CMK (cell line): ENCODE measurements at places on chromosomes 6 and 20.
A peak's percentile ranks its signal among the peaks of the same experiment; 100 is the strongest.

- DNase-seq = no peak
These were observed 62.4 kb upstream of the MRPS10 start for GRCh38 chr6:42279966-42280629.

DNA sequence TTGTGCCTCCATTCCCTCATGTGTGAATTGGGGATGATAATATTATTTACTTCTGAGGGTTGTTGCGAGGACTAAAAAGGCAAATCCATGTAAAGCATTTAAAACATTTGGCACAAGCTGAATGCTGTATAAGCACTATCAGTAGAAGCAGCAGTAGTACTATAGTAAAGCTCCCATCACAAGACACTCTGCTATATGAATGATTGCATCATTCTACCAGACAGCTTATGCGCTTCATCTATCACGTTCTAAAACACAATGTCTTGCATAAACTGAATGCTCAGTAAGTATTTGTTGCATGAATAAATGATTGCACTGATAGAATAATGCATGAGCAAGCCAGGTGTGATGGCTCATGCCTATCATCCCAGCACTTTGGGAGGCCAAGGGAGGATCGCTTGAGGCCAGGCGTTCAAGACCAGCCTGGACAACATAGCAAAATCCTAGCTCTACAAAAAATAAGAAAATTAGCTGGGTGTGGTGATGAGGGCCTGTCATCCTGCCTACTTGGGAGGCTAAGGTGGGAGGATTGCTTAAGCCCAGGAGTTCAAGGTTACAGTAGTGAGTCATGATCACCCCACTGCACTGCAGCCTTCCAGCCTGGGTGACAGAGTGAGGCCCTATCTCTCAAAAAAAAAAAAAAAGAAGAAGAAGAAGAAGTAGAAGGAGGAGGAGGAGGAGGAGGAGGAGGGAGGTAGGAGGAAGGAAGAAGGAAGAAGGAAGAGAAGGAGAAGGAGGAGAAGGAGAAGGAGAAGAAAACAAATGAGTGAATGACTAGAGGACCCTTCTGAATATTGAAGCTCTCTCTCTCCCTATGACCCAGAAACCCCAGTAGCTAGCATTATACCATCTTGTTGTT, 50.0 kb upstream of the FOXO3 start:
- DNase-seq = no peak

DNA sequence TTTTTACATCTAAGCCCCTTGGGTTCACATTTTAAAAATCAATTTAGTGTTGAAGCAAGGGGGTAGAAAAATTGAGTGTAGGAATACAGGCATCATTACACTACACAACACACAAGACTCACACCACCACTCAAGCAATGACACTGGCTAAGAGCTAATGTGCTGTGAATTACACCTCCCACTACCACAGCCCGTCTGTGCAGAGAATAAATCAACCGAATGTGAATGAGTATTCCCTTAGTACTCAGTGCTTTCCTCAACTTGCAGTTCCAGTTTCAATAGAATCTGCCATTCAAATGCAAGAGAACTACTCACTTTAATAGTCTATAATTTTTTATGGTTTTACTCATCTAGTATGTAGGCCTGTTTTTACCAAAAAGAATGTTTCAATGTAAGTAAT, 114.4 kb downstream of the PDSS2 start:
- DNase-seq = no peak

DNA sequence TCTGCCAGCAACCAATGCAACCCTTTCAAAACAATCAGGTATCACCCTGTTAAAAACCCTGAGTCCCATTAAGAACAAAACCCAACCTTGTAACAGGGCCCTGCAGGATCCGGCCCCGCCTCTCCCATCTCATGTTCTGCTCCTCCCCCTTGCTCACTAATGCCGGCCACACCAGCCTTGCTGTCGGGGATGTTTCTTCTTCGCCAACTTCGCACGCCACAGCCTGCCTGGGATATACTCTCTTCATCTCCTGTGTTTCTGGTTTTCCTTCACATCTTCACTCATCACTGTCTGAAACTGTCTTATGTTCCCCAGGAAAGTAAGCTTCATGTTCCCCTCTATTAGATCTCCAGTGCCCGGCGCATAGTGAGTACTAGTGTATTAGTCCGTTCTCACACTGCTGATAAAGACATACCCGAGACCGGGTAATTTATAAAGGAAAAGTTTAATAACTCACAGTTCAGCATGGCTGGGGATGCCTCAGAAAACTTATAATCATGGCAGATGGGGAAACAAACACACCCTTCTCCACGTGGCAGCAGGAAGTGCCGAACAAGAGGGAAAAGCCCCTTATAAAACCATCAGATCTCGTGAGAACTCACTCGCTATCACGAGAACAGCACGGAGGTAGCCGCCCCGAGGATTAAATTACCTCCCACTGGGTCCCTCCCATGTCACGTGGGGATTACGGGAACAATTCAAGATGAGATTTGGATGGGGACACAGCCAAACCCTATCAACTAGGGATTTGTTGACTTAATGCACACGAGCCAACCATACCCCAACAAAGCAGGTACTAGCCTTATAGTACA, 5.1 kb downstream of the TP53RK start:
- DNase-seq = peak; percentile 66

DNA sequence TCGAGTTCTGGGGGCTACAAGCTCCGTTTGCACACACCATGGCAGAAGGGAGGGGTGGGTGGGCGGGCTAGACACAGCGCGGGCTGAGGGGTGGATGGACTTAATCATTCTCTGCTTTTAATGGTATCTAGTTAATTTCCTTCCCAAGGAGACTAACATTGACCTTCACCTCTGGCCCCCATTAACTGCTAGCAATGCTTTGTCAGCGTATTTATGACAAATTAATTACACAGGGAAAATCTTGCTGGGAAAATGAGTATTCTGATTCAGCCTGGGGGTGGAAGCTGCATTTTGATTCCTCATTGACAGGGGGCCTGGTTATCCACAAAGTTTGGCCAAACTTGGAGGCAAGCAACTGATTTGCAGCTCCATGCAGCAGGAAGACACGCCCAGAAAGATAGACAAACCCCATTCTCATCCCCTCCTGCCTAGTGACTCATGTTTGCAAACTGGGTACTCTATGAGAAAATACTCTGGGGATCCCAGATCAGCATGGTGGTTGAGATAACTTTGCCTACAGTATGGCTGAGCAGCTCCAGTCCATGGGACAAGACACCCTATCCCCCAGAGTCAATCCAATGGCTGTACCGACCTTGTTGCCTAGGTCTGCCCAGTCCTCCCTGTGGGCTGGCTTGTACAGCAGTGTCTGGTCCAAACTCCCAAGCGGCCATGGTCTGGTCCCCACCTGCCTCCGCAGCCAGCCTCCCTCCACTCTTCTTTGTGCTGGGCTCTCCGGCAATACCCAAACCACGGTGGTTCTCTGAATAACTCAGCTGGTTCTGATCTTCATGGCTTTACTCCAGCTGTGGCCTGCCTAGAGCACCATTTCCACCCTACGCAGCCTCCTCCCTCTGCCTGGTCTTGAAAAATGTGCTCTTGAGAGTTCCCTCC, 19.7 kb downstream of the ZBP1 start:
- no peak for DNase-seq

DNA sequence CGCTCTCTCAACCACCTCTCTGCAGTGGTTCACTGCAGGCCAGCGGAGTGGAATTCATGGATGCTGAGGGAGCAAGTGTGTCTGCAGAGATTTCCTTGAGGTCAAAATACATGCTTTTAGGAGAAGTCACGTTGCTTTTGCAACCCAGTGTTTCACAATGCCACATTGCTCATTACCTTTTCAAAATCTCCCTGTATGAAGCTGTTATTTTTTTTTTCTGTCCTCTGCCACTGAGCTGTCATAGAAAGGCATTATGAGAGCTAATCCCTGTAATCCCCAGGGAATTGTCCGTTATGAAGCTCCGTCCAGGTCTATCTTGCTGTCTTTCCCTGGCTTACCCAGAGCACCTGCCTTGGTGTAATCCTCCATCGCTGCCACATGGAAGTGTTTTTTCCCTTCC, 60.5 kb upstream of the SLC22A23 start:
- no peak for DNase-seq

GRCh38 chr20:19486446-19486845, 271.6 kb upstream of the RIN2 start:
- DNase-seq = no peak

- no peak for DNase-seq
These were observed 5.5 kb upstream of the SALL4 start for GRCh38 chr20:51807720-51808250.

DNA sequence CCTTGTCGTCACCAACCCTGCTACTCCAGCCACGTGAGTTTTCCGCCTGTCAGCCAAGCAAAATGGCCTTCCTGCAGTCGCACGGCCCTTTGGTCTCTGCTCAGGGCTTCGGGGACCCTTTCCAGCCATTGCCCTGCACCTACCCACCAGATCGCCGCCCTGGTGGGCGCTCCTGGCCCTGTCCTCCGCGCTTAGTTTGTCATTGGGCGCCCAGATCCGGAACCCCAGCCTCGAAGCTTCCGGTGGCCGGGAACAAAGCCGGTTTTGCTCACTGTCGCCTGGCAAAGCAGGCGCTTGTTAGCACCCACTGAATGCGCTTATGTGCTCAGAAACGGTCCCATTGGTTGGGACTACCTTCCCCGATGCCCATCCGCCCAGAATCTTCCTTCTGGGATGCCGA, 536 bp downstream of the ZFP57 start:
- DNase-seq = no peak

GRCh38 chr20:13331536-13331935, 110.5 kb downstream of the ISM1 start:
- no peak for DNase-seq

- DNase-seq = no peak
These were observed 229.8 kb downstream of the SOX4 start for GRCh38 chr6:21823371-21823770.

DNA sequence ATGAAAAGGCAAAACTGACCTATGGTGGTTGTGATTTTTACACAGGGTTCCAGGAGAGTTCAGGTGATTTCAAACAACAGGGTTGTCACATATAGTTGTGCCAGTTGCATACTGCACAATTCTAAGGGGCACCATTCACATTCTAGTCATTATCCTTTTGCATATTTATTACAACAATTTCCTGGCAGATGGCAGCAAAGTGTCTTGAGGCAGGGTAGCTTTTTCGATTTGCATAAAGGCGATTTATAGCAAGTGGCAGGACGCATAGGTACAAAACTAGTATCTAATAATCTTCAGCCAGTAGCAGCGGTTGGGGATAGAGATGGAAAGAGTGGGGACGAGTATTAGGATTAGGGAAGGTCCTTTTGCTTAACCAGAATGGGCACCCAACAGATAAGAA, 46.5 kb upstream of the TRAF3IP2 start:
- no peak for DNase-seq

DNA sequence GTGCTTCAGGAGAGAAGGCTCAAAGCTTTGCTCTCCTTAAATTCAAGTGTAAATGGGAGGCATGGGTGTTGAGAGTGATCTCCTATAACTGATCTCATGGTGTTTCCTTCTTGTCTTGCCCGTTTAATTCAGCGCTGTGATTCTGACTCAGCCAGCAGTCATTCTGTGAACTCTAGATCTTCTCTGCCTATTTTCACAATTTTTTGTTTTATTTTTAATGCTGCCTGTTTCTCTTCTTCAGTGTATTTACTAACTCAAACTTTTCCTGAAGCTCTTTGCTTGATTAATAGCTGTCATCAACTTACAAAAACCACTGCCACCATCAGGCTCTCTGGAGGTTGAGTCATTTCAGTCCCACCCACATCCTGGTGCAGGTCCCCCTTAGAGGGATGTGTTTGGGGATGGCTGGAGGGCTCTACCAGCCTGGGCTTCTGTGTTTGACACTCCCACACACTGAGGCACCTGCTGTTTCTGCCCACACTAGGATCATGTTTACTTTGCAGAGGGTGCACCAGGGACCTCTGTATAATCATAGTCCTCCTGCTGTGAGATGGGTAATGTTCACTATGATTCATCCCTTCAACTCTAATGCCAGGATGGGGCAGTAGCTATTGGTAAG, 94.0 kb downstream of the SHLD1 start:
- DNase-seq = no peak

GRCh38 chr6:169647637-169648036, 54.2 kb downstream of the WDR27 start:
- no peak for DNase-seq

- no peak for DNase-seq
These were observed 91.2 kb upstream of the TINAG start for GRCh38 chr6:54217018-54217417.

- DNase-seq = no peak
These were observed 33.1 kb downstream of the TFAP2A start for GRCh38 chr6:10381830-10382208.

GRCh38 chr6:15293674-15294073, 47.8 kb downstream of the JARID2 start:
- no peak for DNase-seq

GRCh38 chr6:67133973-67134372, 1426.9 kb upstream of the EYS start:
- no peak for DNase-seq

GRCh38 chr6:126175251-126175650, 164.7 kb upstream of the CENPW start:
- DNase-seq = no peak

GRCh38 chr6:41256383-41256782, 28.2 kb downstream of the TREML4 start:
- DNase-seq = no peak

DNA sequence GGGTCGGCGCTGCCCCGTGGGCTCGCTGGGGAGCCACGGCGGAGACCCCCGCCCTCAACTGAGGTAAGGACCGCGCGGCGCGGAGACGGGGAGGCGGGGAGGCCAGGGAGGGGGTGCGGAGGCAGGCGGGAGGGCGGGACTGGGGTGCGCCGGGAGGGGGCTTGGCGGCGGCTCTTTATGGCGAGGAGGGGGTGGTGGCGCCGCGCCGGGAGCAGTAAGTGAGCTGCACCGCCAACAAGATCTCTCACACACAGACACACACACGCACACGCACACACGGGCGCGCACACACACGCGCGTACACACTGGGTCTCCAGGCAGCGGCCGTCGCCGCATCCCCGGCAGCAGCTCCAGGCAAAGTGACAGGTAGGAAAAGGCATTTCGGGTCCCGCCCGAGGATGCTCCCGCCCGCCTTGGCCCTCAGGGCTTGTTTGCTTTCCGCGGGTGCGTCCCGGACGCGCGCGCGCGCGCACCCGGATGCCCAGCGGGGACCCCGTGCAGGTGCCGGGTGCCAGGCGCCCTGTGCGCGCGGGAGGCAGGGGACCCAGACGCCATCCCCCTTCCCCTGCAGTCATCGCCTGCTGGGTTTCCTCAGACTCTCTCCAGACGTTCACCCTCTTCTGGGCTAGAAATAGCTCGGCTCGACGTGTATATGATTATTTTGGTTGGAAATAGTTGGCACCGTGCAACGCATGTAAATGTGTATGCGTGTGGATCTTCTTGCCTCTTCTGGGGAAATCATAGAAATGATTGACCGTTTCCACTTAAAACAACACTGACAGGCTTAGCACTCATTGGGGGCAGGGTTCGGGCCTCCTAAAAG, at the start of gene PLCB4:
TSS of gene PLCB4 (plus strand) at position 247 of the 823 bp plus-strand sequence. CDS start 238,728 bp downstream, outside the sequence.
- DNase-seq = peak; percentile 22
